Activated T-helper 17 cell treated with anti-CD3 and anti-CD28 coated beads, Interleukin-2, amount 50 U/mL, for 72 hours (primary cell): ENCODE measurements at places on chromosomes 12 and 14. TPM values are rescaled to one million over a fixed set of nuclear protein-coding genes. Genes with fewer than 3 reads are reported as not detected.
A peak's percentile ranks its signal among the peaks of the same experiment; 100 is the strongest.

Gene CLEC2A
- total RNA-seq = not detected

GRCh38 chr12:92505254-92506231, 197.2 kb upstream of the PLEKHG7 start:
- peak; percentile 32 for ATAC-seq

DNA sequence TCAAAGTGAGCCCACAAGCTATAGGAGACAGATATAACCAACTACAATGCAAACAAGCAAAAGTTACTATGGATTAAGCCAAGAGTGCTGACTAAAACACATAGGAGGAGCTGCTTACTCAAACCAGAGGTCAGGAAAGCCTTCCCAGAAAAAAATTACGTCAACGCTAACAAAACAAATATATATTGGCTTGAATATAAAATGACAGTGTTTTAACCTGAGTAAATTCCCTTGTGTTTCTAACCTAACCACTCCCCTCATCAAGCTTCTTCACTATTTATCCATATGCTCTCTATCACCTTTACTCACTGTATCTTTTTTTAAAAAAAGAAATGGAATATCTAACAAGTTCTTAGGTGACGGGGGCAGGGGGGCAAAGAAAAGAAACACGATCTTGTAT, 115.9 kb downstream of the MED13L start:
- ATAC-seq = no peak

Gene KCNH3
- 1.1 TPM for total RNA-seq

Gene TMEM229B
- 0.71 TPM for total RNA-seq

DNA sequence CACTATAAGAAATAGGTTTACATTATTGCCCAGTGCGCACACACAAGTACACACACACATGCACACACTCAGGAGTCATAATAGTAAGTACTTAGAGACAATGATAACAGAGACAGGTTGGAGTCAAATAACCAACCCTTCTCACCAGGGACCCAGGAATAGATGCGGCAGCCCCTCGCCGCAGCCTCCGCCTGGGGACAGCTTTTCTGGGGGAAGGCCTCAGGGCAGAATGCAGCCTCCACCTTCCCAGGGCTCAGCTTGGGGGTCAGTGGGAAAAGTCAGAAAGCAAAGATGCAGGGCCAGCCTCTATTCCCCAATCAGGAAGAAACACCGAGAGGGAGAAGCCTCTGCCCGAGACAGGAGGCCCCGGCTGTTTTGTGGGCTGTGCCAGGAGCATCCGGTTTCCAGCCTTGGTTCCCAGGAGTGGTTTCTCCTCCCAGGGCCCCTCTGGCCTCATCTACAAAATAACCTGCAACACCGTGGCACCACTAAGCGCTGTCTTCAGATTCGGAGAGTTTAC, 23.4 kb upstream of the EIF5 start:
- ATAC-seq = no peak

- ATAC-seq = no peak
These were observed 24.2 kb upstream of the NT5DC3 start for GRCh38 chr12:103865151-103865730.

GRCh38 chr12:6952121-6952862, 1.1 kb downstream of the PTPN6 start:
- peak; percentile 6 for ATAC-seq

DNA sequence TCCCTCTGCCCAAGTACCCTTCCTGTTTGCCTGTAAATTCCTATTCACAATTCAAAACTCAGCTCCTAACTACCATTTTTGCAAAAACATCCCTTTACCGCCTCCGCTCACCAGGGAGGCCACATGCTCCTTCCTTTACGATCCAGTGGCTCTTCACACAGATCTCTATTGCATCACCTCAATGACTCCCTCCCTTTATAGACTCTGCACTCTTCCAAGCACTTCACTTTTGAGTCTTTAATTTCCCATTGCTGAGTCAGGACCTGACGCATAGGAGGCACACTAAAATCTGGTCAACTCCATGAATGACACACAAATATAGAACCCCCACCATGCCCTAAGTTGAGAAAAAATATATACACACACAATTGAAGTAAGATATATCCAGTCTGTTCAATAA, 45.9 kb downstream of the PPP1R13B start:
- peak; percentile 60 for ATAC-seq

Gene RNASE2
- total RNA-seq = not detected

GRCh38 chr12:130715998-130716968, at the start of gene RIMBP2:
RIMBP2 (minus strand) TSS chr12:130716299; CDS start chr12:130479013, 237,286 bp downstream.
- no peak for ATAC-seq

DNA sequence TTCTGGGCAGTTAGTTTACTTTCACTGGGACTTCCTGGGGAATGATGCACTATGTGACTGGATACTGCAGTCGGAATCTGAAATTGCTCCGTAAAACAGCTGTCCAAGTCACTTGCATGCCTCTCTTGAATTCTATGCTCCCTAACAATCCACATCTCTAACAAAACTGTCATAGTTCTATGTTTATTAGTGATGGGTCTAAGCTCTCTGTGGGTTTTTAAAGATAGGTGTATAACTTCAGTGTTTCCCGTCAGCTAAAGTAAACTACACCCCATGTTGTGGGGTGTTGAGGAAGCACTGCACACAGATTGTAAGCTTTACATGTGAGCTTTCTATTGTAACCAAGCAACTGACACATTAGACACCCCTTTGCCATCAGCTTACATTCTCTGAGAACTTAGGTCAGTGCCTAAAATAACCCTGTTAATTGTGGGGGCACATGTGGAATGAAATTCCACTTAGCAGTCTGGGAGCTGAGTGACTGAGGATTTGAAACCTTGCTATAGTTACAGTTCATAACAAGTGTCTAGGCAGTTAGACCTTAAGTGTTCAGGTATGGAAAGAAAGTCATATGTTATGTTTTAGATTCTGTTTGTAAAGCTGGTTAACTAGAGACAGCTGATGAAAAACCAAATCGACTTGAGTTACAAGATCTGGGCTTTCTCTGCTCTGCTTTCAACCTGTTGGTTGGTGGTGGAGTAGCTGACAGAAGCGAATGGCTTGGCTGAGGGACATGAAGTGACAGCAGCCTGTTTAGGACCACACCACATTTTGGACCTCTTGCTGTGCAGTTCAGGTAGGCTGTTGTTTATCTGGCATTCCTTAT, 165.7 kb downstream of the AKAP6 start:
- no peak for ATAC-seq

GRCh38 chr14:79136071-79137044, 966.2 kb downstream of the NRXN3 start:
- ATAC-seq = no peak

- ATAC-seq = no peak
These were observed 22.0 kb downstream of the LRTM2 start for GRCh38 chr12:1842183-1842904.

Gene PAH
- not detected for total RNA-seq

Gene PRH2
- total RNA-seq = not detected

DNA sequence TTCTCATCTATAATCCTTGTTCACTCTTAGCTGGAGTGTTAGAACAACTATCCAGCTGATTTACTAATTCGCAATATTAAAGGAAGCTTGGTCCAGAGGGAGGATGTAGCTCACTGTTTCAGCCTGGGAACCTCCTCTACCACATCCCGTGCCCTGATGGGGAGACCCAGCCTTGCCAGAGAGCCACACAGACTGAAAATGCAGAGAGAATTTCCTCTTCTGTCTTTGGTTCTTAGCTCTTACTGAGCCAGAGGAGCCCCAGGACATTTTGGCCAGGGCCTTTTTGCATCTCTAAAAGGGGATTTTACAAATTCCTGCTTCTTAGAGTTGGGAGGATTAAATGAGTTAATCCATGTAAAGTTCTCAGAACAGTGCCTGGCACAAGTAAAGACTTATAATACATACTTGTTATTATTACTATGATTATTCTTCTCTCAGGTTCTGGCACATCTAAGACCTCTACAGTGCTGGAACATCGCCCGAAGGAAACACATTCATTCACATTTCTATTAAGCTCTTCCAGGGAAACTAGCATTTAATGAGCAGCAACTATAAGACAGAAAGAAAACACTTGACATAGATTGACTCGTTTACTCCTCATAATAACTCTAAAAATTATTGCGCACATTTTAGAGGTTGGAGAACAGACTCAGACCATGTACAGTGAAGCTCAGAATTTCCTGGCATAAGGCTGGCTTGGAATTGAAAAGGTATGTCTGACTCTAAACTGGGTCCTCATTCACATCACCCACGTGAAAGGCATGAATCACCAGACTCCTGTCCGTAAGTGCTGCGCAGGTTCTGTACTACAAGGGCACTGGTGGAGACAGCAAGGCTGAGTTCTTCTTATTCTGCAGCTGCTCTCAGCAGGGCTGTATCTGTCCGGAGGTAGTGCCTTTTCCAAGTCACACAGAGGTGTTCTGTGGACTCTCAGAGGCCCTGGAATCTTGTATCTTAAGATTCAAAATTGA, 27.8 kb upstream of the AEBP2 start:
- ATAC-seq = no peak

- ATAC-seq = no peak
These were observed 69.5 kb downstream of the TBC1D30 start for GRCh38 chr12:64893961-64894360.

DNA sequence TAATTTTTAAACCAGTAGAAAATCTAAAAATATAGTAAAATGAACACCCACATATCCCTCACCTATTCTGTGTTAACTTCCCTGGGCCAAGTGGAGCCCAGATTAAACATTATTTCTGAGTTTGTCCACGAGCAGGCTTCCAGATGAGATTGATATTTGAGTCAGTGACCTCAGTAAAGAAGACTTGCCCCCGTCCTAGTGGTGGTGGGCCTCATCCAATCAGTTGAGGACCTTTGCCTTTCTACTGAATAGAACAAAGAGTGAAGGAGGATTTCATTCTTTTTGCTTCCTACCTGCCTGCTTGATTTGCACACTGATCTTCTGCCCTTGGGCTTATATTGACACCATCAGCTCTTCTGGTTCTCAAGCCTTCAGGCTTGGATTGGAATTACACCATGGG, 174.7 kb upstream of the PLEKHG7 start:
- ATAC-seq = no peak

- peak; percentile 55 for ATAC-seq
These were observed 21.3 kb downstream of the MLXIP start for GRCh38 chr12:122099856-122100255.

DNA sequence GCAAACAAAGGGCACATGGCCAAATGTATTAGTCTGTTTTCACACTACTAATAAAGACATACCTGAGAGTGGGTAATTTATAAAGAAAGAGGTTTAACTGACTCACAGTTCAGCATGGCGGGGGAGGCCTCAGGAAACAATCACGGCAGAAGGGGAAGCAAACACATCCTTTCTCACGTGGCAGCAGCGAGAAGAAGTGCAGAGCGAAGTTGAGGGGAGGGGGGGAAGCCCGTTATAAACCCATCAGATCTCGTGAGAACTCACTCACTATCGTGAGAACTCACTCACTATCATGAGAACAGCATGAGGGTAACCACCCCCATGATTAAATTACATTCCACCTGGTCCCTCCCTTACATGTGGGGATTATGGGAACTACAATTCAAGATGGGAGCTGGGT, 66.1 kb downstream of the ST8SIA1 start:
- no peak for ATAC-seq

DNA sequence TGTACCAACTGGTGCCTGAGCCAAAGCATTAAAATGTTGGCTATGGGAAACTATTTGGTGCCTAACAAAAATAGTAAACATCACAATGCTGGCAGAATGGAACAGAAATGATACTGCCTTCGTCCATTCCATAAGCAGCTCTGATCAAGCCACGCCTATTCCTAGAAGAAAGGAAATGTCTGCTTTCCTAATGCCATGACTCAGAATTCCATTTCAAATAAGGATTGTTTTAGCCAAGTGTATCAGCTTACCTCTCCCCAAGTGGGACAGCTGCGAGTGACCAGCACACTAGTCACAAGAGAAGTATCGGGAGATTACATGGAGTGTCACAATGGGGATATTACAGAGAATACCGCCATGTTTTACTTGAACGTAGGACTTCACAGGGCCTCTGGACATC, 38.7 kb downstream of the GLT8D2 start:
- no peak for ATAC-seq

- no peak for ATAC-seq
These were observed 9.7 kb downstream of the TMEM121 start for GRCh38 chr14:105536051-105536450.

DNA sequence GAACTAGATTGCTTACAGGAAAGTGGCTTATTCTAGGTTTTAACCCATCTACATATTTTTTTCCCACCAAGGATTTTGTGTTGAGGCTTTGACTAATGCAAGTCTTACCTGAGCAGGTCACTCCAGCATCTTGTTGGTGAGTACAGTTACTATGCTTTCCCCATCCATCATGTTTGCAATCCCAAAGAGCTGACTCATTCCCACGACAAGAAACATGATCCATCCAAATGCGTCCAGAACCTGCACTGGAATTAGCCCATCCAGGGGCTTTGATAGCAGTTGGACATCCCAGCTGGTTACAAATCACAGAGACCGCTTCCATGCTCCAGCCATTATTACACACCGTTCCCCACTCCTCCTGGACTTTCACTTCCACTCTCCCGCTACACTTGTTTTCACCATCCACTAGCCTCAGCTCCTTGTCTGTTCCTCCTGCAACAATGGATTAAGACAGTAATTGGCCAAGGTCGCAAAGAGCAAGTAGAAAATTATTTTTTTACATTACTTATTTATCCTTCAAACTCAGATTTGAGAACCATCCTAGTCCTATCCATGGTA, 2.5 kb downstream of the CD163 start:
- ATAC-seq = no peak

GRCh38 chr12:54032627-54033100, at the start of gene HOXC5:
HOXC5 (plus strand) TSS chr12:54033050; CDS start chr12:54033123, 73 bp downstream.
- no peak for ATAC-seq

Gene RAD9B
- total RNA-seq = 2.5 TPM

Gene VDR
- total RNA-seq = 70.9 TPM

Gene TEX22
- 0.95 TPM for total RNA-seq

- ATAC-seq = peak; percentile 91
These were observed 319.2 kb downstream of the BCL11B start for GRCh38 chr14:98952593-98953350.

Gene CERS5
- 77.6 TPM for total RNA-seq

- peak; percentile 60 for ATAC-seq
These were observed 18.9 kb upstream of the CRACR2A start for GRCh38 chr12:3771853-3772252.

Gene SOCS2
- 29.4 TPM for total RNA-seq

DNA sequence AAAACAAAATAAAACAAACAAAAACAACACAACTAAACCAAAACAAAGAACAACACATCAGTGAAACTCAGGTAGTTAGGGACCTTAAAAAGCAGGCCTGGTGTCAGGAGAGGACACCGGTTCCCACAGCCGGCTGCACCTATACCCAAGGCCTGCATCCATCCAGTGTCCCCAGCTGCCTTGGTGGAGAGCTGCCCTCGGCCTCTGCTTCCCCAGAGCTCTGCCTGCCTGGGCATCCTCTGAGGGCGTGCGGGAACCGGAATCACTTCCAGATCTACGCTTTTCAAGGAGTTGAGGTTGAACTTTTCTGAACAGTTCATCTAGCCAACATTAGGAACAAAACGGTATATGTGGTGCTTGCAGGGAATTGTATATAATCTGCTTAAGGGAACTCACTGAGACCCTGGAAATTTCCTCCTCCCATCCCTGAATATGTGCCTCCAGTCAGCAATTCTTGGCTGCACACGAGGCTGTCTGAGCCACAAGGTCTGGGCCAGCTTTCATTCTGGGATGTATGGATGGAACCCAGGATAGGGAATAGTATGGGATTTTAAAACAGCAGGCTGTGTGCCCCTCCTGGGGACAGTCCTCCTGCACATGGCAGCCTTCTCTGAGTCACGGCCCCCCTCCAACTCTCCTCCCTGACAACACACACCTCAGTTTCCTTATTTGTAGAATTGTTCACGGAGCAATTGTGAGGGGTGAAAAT, 319.0 kb upstream of the RTL1 start:
- ATAC-seq = no peak
